ENCODE measurements at places on chromosomes 6 and 20.

GRCh38 chr6:25352285-25352684 lies 73.1 kb downstream of the CARMIL1 start:
- no peak for DNase-seq

- no peak for DNase-seq
These were observed 54.2 kb downstream of the SYNDIG1 start for GRCh38 chr20:24523661-24524060.

- no peak for DNase-seq
These were observed 173.7 kb downstream of the CLVS2 start for GRCh38 chr6:123169774-123170095.

- DNase-seq = no peak
These were observed 32.2 kb downstream of the SMOC2 start for GRCh38 chr6:168473197-168473596.
